Fibroblast of skin of right biceps (primary cell): ENCODE measurements at places on chromosomes 16 and 17.

- peak; percentile 87 for DNase-seq
Observed at GRCh38 chr17:50219939-50220465, 18.6 kb upstream of the COL1A1 start.

- DNase-seq: no peak
Observed at GRCh38 chr17:78257810-78258322, 26.4 kb downstream of the TMEM235 start.

GRCh38 chr16:66212428-66212827, 154.1 kb upstream of the CDH5 start:
- no peak for DNase-seq

DNA sequence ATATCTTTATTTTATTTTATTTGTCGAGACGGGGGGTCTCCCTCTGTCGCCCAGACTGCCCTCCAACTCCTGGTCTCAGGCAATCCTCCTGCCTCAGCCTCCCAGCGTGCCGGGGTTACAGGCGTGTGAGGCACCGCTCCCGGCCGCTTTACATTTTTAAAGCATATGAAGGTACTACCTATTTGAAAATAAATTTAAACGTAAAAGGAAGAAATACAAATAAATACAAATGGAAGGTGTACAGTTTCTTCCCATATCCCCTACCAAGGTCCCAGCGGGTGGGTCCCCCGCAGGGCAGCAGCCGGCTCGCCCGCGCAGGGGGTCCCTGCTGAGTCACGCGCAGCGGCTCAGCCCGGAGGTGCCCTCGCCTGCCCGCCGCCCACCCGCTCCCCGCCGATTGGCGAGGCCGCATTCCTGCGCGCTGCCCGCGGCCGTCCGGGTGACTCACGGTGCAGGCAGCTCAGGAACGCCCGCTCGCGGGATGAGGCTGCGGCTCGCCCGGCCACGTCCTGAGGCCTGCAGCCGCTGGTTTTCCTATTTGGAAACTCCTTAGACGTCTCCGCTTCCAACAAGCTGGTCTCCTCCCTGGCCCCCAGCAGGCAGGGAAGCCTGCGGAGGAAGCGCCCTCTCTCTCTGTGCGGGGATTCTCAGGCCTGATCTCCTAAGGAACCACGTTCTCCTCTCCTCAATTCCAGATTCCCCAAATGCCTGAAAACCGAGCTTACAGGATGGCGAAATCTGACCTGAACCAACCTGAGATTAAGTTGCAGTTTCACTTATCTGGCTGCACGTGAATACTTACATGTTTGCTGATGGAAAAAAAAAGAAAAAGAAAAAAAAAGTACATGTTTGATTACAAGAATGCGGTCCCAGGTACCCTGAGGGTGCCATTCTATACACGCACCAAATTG, 54.8 kb upstream of the MAP3K14 start:
- DNase-seq: peak; percentile 98

- DNase-seq: peak; percentile 70
Observed at GRCh38 chr16:12089492-12090150, 113.1 kb downstream of the SNX29 start.

DNA sequence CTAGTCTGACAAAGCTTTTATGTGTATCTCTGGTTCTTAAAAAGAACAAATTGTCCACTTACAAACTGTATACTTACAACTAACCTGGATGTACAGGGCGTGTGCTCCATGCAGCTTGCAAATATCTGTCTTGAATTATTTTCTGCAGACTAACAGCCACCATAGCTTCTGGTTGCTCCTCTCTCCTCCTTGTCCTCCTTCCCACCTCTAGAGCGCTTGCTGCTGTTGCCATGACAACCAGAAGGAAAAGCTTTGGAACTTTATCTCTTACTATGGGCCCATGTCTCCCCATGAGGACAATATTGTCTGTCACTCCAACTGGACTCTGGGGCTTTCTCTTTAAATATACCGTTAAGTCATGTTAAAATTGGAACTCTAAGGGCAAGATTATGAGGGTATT, 71.5 kb upstream of the DHX40 start:
- DNase-seq: no peak

GRCh38 chr16:75485230-75486013, 9.8 kb downstream of the CHST6 start:
- DNase-seq: no peak

GRCh38 chr17:45223539-45224528, 2.1 kb downstream of the FMNL1 start:
- DNase-seq: no peak

DNA sequence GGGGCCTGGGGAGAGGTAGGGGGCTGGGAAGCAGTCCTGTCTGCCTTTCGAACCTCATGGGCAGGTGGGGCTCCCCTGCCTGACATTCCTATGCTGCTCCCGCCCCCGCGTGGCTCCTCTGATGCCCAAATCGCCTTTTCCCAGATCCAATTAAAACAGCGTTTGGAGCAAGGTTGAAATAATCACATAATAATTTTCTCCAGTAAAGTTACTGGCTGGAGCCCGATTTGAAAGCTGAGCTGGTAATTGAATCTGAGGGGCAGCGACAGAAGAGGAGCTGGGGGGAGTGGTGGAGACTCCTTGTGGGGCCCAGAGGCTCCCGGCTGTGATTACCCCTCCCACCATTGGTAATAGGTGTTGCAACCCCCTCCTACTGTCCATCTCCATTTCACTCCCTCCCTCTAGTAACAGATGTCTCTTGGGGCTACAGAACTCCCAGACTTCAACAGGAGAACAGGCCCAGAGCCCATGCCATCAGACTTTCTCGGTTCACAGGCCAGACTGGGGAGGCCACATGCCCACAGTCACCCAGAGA, 38.9 kb upstream of the C1QL1 start:
- no peak for DNase-seq

- DNase-seq: no peak
Observed at GRCh38 chr17:13419676-13420075, 182.1 kb downstream of the HS3ST3A1 start.

GRCh38 chr17:81166033-81166492, at the start of gene AATK:
TSS of gene AATK (minus strand) at chr17:81166221. CDS start at chr17:81165992, 229 bp downstream.
- no peak for DNase-seq

- peak; percentile 73 for DNase-seq
Observed at GRCh38 chr16:53055541-53056391, 975 bp downstream of the CHD9 start.

- DNase-seq: no peak
Observed at GRCh38 chr17:33667052-33667509, 374.0 kb upstream of the ASIC2 start.

- no peak for DNase-seq
Observed at GRCh38 chr16:85992359-85992758, 93.4 kb downstream of the IRF8 start.

- DNase-seq: no peak
Observed at GRCh38 chr16:88378836-88379693, 3.7 kb upstream of the ZNF469 start.

DNA sequence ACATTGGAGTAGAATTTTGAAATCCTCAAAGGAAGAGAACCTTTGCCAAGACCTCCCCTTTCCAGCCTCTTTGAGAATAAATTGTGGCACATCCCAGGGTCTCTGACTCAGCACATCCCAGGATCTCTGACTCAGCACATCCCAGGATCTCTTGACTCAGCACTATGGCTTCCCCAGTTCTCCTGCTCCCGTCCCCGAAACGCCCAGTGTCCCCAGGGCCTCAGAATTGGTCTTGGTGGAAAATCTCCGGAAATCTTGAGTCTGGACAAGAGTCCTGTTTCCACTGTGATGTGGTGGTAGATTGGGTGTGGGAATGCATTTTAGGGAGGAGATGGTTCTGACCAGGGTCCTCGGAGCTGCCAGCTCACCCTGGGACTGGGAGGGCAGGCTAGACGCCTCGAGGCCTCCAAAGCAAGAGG, 19.2 kb downstream of the PLXDC1 start:
- peak; percentile 92 for DNase-seq

GRCh38 chr16:11147754-11148444, 108.1 kb downstream of the SOCS1 start:
- DNase-seq: no peak

- no peak for DNase-seq
Observed at GRCh38 chr17:70447588-70447987, 278.3 kb downstream of the KCNJ2 start.

- no peak for DNase-seq
Observed at GRCh38 chr17:72380120-72380519, 259.3 kb downstream of the SOX9 start.

DNA sequence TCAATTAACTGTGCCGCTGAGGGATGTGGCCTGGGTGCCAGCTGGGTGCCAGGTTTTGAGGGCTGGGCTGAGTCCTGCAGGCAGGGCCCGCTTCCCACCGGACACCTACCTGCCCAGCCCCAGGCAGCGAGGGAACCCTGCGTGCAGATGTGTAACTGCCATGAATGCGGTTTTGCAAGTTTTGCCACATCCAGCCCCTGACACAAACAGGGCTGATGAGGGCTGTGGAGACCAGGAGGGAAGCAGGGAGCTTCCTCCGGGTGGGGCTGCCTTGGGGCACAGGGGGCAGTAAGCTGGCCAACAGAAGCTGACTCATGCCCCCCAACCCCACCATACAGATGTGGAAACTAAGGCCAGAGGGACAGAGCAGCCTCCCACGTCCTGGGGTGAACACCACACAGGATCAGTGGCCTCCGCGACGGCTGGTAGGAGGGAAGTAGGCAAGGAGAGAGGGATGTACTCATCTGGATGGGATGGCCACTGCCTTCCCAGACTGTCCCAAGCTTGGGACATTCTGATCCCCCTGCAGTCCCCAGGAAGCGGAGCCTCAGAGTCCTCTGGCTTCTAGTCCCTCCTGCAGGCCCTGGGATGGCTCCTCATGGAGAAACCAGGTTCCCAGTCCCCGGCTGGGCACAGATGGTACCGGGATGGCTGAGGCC, 1.6 kb downstream of the UBALD1 start:
- no peak for DNase-seq
